Activated naive CD4-positive, alpha-beta T cell (primary cell): ENCODE measurements at places on chromosomes 5 and 9.

- DNase-seq, result no peak
These were observed 74.9 kb upstream of the LRRTM2 start for GRCh38 chr5:138949988-138950387.

DNA sequence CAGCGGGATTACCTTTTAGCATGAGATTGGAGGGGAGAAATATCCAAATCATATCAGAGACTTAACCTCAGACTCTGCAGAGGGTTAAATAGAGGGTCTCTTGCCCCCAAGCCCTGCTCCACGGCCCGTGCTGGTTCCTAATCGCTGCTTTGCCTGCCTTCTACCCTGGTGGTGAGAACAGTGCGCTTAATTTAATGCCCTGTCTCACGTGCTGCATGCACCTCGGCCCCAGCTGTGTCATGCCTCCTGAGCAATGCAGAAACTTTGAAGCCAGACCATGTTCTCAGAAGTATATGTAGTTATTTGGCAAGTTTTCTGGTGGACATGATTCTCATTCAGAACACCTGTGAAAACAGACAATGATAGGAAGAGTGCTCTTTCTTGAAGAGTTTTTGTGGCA, 1.4 kb downstream of the OTULIN start:
- DNase-seq, result peak; percentile 11

DNA sequence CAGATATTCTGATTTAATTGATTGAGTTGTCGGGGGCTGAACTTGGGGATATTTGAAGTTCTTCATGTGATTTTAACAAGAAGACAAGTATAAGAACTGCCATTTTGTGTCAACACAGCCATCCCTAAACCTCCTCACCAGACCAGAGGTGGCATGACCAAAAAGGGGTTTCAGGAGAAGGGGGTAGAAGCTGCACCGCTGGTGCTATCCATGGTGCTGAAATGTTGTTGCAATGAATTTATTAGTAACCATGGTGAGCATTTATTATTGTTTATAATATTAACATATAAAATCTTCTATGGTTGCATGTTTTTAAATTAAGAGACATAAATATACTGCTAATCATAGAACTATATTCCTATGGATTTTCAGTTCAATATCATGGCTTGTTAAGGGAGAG, 72.3 kb downstream of the GNA14 start:
- DNase-seq, result no peak

- DNase-seq, result no peak
These were observed 277 bp downstream of the EIF4E1B start for GRCh38 chr5:176630681-176631222.

GRCh38 chr5:58849921-58850667, 267.2 kb downstream of the RAB3C start:
- DNase-seq, result no peak

DNA sequence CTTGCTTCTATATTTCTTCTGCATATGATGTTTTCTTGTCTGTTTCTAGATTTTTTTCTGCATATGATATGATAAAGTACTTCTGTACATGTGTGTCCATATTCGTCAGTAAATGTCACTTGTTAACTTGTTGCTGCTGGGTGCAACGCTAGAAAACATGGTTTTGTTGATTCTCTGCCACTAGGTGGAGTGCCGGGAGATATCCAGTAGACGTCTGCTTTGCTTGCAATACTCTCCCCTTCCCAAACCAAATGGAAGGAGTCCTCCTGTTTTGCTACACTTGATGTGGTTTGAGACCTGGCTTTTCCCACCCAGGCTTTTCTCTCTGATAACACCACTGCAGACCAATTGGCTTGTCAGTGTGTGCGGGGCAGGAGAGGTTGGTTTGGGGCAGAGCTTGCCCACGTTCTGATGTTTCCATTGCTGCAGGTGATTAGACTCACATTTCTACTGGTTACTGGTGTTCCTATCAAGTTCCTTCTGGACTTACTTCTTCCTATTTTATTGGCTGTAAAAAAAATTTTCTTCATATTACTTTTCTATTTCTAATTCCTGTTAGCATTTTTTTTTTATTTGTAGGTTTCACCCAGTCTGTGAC, 900.0 kb upstream of the CDH10 start:
- no peak for DNase-seq

- no peak for DNase-seq
These were observed 24.8 kb downstream of the HSPB3 start for GRCh38 chr5:54480296-54480695.

- DNase-seq, result no peak
These were observed 114.4 kb downstream of the GADD45G start for GRCh38 chr9:89719202-89719601.
